Activated CD8-positive, alpha-beta T cell treated with anti-CD3 and anti-CD28 coated beads for 36 hours (primary cell): ENCODE measurements at places on chromosomes 2 and 18. TPM values are rescaled to one million over a fixed set of nuclear protein-coding genes. Genes with fewer than 3 reads are reported as not detected.

Gene GFPT1
- total RNA-seq = 38.0 TPM

Gene CHST10
- 10.5 TPM for total RNA-seq

Gene CRYBA2
- not detected for total RNA-seq

- H3K36me3 ChIP-seq = no peaks in the 10 kb centered on the region
- H3K4me1 ChIP-seq = no peaks in the 10 kb centered on the region
- no peak overlapping the region for H3K4me3 ChIP-seq
- no peak overlapping the region for H3K27ac ChIP-seq
- H3K27me3 ChIP-seq = peaks cover 11% of the 10 kb centered on the region
Observed at GRCh38 chr2:176692533-176692932, 423.3 kb downstream of the MTX2 start.

DNA sequence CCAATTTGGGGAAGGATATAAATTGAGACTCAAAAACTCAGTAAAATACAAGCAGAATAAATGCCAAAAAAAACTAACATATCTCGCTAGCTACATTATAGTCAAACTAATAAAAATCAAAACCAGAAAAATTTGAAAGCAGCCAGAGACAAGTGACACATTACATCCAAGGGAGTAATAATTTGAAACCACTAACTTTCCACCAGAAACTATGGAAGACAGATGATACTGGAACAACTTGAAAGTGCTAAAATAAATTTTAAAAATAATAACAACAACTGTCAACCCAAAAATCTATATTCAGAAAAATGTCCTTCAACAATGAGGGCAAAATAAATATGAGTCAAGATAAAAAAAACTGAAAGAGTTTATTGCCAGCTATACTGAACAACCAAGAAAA, 110.7 kb downstream of the EVA1A start:
- H3K27ac ChIP-seq = no peak overlapping the region
- no peak for DNase-seq
- H3K27me3 ChIP-seq = no peaks in the 10 kb centered on the region
- H3K4me3 ChIP-seq = no peak overlapping the region

GRCh38 chr2:610491-610890, 66.7 kb downstream of the TMEM18 start:
- peaks cover 2% of the 10 kb centered on the region for H3K27me3 ChIP-seq
- H3K4me3 ChIP-seq = no peak overlapping the region
- H3K36me3 ChIP-seq = no peaks in the 10 kb centered on the region
- no peak for DNase-seq

- H3K27ac ChIP-seq = peak overlapping the region; percentile 82
- H3K4me3 ChIP-seq = no peak overlapping the region
- peaks cover 30% of the 10 kb centered on the region for H3K36me3 ChIP-seq
- no peak for DNase-seq
- H3K4me1 ChIP-seq = peaks cover 32% of the 10 kb centered on the region
Observed at GRCh38 chr2:197113275-197113711, 186.8 kb upstream of the PGAP1 start.
